ENCODE measurements at places on chromosomes 3 and 15. TPM values are rescaled to one million over a fixed set of nuclear protein-coding genes. Genes with fewer than 3 reads are reported as not detected.

DNA sequence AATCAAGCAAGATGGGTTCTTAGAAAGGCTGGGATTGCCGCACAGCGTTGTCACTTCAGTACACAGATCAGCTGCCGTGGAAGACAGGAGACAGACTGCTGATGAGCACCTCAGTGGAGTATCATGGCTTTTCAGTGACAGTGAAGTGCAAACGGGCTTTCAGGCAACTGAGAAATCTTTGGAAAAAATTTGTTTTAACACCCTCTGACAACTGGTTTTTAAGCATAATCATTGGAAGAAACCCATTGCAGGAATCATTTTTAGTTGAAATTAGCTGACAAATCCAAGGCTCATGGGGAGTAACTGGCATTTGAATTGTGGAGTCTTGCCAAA, 418.8 kb downstream of the OTOL1 start:
- peak; percentile 30 for DNase-seq

The TMC3 gene
- polyA plus RNA-seq = 0.19 TPM

The RAMAC gene
- not detected for polyA plus RNA-seq

DNA sequence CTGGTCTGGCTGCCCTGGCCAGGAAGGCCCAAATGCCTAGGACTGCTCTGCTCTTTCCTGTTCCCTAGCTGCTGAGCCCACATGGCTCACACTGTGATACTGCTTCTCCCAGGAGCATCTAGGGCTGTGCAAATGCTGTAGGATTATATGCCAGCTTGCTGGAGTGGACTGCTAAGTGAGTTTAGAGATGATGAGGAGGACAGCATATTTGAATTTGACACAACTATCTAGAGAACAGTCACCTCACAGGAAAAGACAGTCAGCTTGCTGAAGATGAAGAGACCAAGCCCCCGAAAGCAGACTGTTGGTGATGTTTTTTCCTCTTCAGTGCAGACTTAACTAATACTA, 39.2 kb downstream of the CLEC3B start:
- no peak for DNase-seq

DNA sequence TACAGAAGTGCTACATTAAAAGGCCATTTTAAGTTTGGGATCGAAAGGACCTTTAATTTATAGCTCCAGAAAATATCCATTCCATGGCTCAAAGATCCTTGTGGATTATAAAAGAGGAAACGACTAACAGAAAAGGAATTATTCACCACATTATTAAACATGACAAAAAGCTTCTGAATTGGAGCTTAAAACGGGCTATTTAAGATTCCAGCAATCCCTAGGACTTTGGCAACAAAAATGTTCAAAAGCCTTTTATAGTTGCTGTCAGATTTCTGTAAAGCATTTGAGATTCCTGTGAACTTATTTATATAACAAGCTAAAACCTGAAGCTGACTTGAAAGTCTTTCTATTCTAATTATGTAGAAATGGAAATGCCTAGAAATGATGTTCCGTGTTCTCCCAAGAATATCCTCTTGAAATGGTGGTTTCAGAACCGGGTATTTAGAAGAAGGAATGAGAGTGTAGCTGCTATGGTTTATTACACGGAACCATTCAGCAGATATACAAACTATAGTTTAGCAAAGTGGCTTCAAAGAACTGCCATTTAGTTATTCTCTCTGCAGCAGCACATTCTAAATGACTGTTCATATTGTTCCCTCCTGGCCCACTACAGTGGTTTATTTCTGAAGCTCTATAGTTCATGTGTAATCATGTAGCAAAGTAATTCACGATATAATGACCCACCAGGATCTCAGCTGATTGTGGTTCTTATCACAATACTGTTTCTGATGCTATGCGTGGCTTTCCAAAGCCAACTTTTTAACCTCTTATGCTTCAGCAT, 961.7 kb downstream of the FHIT start:
- DNase-seq = no peak

GRCh38 chr15:50718700-50719125, 32.1 kb upstream of the TRPM7 start:
- no peak for DNase-seq

GRCh38 chr3:82132210-82133069, 371.0 kb upstream of the GBE1 start:
- no peak for DNase-seq

DNA sequence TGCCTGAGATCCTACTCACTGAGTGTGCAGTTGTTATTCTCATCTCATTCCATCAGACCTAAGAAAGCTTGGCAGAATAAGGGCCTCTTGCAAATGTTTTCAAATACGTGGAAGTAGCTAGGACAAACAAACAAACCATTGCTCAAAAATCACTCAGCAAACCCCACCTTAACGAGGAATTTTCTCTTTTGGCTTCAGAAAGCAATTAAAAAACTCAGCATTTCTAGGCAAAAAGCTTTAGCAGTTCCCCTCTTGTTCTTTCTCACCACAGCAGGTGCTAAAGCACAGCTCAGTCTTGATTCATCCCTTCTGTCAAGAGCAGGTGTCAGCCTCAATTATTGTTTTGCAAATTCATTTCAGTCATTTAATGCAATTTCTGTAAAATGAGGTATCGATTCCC, 58.6 kb upstream of the NUDT16 start:
- DNase-seq = no peak

GRCh38 chr3:108564564-108564963, 24.7 kb downstream of the CIP2A start:
- DNase-seq = no peak

- DNase-seq = no peak
Observed at GRCh38 chr15:40878785-40879184, 4.8 kb upstream of the RHOV start.

The CEMIP gene
- polyA plus RNA-seq = not detected

GRCh38 chr15:58931987-58932588, 1.4 kb downstream of the SLTM start:
- DNase-seq = peak; percentile 15

- no peak for DNase-seq
Observed at GRCh38 chr3:125958511-125959316, 10.3 kb upstream of the ROPN1B start.

GRCh38 chr3:46947981-46948791, 28.4 kb downstream of the CCDC12 start:
- no peak for DNase-seq

DNA sequence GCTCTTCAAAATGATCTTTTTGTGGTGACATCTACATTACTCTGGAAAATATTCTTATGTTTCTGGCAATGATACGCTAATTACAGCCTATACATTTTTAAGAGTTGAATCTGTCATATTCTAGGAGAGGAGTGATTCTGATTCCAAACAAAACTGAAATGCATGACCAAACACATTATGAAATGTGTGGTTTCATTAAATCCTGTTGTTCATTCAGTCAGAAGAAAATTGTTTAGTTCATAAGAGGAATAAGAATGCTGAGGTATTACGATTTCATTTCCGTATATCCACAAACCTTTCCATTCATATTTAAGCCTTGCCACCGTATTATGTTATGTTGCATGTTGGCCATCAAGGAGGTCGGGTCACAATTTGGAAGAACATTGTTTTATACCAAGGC, 345.1 kb downstream of the FEZF2 start:
- DNase-seq = no peak

GRCh38 chr3:187167777-187168176, 28.5 kb upstream of the RPL39L start:
- DNase-seq = no peak

DNA sequence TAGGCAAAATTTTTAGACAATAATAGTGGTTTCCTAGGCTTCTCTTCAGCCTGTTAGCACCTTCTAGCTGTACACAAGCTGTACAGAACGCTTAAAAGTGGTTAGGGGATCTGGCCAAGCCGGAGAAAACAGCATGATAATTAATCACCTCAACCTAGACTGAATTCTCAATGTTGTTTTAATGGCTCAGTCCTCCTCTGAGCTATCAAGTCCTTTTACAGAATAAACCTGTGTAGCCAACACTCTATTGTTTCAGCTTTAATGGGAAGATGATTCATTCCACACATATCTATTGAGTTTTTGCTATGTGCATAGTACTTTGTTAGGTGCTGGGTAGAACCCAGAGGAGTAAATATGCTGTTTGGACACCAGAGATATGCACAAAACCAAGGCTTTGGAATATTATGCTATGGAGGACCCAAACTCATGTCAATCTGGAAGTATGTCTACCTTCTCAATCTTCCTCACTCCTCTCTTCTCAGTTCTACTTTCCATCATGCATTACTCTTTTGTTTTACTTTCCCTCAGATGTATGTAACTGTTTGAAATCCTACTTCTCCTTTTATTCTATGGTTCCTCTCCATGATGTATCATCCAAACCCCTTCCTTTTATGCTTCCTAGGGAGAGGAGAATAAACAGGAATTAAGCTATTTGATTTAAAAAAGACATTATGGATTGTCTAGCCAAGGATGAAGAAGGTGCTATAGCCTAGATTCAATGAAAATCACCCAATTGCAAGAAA, 27.6 kb upstream of the UBE2E2 start:
- no peak for DNase-seq

The NTRK3 gene
- polyA plus RNA-seq = 7.2 TPM

The CYP11A1 gene
- polyA plus RNA-seq = not detected

DNA sequence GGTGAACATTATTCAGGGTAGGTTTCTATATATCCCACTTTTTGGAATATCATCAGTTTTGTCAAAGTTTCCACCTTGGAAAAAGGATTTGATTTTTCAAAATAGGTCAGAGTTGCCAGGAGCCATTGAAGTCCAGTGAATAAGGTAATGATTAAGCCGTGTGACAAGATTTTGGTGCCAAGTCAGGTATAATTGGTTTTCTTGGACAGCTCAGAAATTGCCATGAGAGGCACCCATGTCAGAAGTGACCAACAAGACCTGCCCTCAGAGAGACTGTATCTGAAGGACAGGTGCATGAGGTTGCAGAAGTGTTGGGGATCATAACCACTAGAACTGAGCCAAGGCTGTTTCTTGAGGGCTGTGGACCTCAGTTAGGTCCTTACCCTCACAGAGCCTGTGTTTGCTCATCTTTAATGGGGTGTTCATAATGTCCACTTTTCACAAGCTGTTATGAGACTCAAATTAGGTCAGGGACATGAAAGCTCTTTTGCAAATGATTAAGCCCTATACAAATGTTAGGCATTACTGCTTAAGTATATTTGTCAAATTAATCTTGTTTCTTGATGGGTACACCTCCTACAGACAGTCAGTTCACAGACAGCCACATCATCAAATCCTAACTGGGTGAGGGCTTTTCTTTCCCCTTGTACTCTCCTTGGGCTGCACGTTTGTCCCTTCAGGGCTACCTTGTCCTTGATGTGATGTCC, 32.3 kb downstream of the CASR start:
- DNase-seq = no peak

- DNase-seq = no peak
Observed at GRCh38 chr15:36579792-36580431, 486 bp downstream of the CDIN1 start.

The ALS2CL gene
- polyA plus RNA-seq = 4.4 TPM

The PRKAR2A gene
- polyA plus RNA-seq = 45.8 TPM

DNA sequence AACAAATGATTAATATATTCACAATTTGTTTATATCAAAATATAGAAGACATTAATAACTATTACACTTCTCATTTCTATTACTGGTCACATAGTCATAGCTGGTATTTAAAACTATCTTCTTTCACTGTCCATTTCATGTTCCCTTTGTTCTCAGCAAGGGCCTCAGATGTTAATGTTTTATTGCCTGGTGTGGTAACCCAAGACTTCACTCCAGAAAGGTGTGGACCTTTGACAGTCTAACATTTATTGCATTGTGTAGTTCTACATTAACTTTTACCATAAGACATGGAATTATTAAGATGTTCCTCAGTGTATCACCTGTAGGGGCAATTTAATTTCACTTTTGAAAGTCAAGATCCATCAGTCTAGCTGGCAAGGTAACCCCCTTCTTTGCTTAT, 691.3 kb downstream of the SQOR start:
- DNase-seq = no peak

- DNase-seq = no peak
Observed at GRCh38 chr3:135432402-135432801, 533.1 kb upstream of the PPP2R3A start.

The CHRFAM7A gene
- not detected for polyA plus RNA-seq

GRCh38 chr15:36696196-36696595, 116.8 kb downstream of the CDIN1 start:
- no peak for DNase-seq

The CYP1A1 gene
- not detected for polyA plus RNA-seq
